ENCODE measurements at places on chromosomes 6 and 20.

- no peak for DNase-seq
Measured at GRCh38 chr6:13099771-13100170, 228.6 kb downstream of the TBC1D7 start.

- peak; percentile 45 for DNase-seq
Measured at GRCh38 chr6:15247500-15248450, 1.9 kb downstream of the JARID2 start.

- DNase-seq, result no peak
Measured at GRCh38 chr20:20808016-20808415, 95.6 kb upstream of the RALGAPA2 start.

- DNase-seq, result no peak
Measured at GRCh38 chr6:118591897-118592296, 43.8 kb downstream of the PLN start.

- no peak for DNase-seq
Measured at GRCh38 chr6:14944593-14944992, 301.3 kb upstream of the JARID2 start.

GRCh38 chr6:18269253-18269652, 4.9 kb upstream of the DEK start:
- no peak for DNase-seq

- DNase-seq, result no peak
Measured at GRCh38 chr6:129345890-129346289, 364.1 kb downstream of the ARHGAP18 start.

- DNase-seq, result no peak
Measured at GRCh38 chr6:112038756-112039430, 15.0 kb upstream of the CCN6 start.

GRCh38 chr6:34484899-34485298, 19.0 kb downstream of the PACSIN1 start:
- peak; percentile 66 for DNase-seq

GRCh38 chr6:168029459-168030217, 32.2 kb downstream of the KIF25 start:
- DNase-seq, result no peak

DNA sequence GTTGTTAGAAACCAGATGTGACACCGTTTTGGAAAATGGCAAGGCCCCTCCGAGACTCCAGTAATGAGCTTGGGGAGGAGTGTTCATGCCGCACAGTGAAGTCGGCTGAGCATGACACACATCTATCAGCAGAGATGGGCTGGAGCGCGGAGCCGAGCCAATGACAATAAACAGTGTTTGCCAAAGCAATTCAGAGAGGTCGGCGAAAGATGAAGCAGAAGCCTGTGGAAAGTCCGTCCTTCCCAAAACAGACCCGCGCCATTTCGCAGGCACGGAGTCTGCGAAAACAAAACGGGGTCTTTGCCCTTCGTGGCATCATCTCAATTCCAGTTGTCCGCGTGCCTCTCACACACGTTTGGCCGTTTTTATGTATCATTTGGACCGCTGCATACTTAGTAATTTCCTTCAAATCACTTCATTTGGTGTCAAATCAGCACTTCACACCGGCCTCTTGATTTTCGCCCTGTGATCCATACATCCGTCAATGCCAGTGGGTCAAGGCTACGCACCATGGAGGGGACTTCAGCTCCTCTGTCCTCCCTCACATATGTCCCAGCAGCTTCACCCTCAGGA, 71.3 kb downstream of the SULF2 start:
- no peak for DNase-seq

DNA sequence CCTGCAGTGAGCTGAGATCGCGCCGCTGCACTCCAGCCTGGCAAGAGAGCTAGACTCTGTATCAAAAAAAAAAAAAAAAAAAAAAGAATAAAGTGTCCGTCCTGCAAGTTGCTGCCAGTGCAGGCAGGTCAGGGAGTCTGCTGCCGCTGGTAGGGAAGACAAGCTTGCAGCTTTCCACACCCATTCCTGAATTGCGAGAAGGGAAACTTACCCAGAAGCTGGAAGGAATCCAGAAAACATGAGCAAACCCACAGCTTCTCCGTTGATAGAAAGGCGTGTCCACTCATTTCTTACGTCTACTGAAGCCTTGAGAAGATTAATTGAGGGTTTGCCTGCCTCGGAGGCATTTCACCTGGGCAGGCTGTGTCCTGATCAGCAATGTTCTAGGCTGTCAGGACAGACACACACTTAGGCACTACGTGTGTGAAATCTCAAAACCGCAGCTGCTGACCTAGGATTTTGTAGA, 61.6 kb upstream of the DSP start:
- DNase-seq, result no peak

GRCh38 chr20:62272200-62272599, 30.6 kb upstream of the ADRM1 start:
- no peak for DNase-seq

DNA sequence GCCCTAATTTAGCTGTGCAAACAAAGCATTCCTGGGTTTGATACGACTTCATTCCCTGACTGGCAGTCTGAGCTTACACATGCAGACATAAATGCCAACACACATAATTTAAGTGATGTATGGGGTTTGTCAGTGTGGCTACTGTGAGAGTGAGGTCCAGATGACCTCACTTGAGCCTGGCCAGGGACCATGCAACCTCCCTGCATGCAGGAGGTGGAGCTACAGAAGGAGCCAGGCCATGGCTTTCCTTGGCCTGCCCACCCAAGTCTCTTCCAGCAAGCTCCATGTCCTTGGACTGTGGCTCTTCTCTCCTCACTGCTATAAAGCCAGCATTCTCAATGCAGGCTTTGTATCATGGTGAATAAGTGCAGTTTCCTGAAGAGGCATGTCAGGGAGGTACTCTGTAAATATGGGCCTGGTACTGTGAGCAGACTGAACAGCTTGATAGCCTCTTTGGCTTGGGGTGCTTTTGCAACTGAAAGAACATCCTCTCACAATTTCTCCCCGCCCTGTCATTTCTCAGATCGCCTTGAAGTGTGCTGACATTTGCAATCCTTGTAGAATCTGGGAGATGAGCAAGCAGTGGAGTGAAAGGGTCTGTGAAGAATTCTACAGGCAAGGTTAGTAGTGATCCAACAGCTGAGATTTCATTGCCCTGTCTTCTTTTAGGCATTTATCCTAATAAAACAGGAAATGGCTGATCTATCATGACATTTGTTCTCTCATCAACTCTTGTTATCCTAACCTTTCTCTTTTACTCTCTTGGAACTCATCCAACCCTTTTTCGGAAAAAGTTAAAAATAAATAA, 69.2 kb downstream of the MTFR2 start:
- DNase-seq, result no peak

DNA sequence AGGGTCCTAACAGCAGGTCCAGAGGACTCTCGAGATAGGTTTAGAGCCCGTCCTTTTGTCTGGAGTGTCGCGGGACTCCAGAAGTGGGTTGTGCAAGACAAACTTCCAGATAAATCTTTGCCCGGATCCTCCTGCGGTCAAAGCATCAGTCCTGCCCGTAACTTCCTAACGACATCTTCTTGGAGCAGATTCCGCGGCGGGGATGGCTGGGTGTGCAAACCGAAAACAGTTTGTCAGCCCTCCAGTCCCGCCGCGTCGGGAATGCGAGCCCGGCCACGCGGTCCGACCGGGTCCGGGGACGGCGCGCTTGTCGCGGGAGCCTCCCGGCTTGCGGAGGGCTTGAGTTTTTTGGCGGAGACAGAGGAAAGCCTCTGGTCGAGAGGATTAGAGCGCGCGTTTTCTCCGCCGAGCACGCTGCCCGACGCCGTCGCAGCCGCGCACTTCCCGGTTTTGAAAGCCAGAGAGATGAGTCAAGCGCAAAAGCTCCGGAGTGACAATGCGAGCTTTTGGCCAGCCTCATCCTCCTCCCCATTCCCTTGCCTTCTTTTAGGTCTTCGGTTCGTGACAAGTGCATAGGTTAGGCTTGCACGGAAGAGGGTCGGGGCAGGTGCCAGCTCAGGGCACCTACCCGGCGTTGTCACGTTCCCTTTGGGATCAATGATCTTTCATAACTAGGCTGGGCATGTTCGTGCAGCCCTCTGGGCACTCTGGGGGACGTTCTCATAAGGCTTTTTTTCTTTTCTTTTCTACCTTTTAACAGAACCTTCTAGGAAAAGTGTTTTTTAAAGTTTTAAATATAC, 91.3 kb upstream of the PRDM1 start:
- DNase-seq, result no peak

GRCh38 chr6:141264101-141264500, 868.6 kb upstream of the GJE1 start:
- no peak for DNase-seq

DNA sequence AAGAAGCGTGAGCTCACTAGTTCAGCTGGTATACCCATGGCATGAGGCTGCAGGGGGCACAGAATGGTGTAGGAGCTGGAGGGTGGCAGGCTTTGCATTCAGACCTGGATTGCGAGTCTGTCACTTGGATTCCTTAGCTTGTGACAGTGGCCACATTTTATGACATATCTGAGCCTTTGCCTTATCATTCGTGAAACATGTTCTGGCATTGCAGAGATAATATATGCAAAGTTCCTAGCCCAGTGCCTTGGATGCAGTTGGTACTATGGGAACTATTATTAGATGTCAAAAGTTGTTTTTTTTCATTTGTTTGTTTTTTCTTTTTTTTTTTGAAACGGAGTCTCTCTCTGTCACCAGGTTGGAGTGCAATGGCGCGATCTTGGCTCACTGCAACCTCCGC, 230.7 kb upstream of the PRDM1 start:
- DNase-seq, result no peak

All from stimulated activated CD8-positive, alpha-beta memory T cell treated with anti-CD3 and anti-CD28 coated beads, Interleukin-2, amount 100 ng/mL, for 48 hours (primary cell).